OCI-M1 (cell line): ENCODE measurements at places on chromosomes 2 and 18.

DNA sequence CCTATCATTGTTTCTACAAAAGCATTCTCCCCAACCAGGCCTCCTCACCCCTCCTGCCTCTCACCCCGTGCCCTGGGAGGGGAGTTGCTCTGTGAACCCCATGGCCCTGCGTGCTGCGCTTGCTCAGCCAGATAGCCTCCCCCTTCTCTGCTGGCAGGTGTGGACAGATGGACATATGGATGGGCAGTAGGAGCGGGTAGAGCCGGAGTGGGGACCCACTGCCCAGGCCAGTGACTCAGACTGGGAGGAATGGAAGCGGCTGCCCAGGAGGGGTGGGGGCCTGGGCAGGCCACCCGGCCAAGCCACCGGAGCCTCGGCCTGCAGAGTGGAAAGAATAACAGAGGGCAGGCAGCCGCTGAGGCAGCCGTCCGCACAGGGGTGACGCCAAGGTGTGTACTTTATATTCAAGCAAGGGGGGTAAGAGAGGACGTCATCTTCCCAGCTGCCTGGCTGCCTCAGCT is 8.7 kb downstream of the CYP26B1 start:
- DNase-seq, result no peak

DNA sequence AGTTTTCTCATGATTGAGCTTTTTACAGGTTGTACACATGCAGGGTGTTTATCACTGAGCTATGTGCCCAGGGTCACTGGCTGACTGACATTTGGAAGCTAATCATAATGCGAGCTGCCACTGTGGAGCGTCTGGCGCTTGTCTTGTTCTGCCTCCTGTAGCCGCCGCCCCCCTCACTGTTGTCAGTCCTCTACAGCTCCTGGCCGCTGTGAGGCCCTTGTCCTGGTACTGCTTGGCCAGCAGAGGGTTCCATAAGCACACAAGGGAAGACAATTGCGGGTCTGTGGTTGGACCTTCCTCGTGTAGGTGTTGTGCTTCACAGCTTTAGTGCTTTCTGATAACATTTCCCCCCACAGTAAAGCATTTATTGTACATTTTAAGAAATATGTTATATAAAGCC is 105.6 kb upstream of the LDLRAD4 start:
- no peak for DNase-seq

- DNase-seq, result peak; percentile 12
These were observed 80.9 kb upstream of the FOSL2 start for GRCh38 chr2:28311660-28312249.

- DNase-seq, result no peak
These were observed 24.6 kb downstream of the INSIG2 start for GRCh38 chr2:118112771-118113334.

DNA sequence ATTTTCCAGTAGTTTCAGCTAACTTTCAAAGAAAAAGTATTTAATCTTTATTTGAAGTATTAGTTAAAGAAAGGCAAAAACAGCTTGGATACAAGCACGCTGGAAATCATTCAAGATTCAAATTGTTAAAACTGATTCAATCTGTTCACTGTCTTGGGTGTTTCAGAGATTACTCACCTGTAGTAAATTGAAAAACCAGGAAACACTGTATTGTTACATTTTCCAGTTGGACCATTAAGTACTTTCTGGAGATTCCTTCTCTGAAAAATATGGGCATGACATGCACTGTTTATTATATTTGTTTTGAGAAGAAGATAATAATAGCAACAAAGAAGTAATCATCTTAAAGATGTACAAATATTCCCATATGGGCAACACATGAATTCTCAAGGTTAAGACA is 196.1 kb downstream of the UBE2E3 start:
- no peak for DNase-seq

DNA sequence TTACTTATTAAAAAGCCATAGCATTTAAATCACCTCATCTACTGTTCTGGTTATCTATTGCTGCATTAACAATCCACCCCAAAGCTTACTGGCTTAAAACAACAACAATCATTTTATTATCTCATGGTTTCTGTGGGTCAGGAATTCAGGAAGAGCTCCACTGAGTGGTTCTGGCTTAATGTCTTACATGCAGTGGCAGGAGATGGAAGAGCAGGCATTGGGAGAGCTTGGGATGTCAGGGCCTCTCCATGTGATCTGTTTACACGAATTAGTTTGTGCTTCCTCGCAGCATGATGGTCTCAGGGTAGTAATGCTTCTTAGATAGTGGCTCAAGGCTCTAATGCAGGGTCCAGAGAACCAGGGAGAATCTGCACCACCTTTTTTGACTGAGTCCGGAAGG is 14.4 kb upstream of the REL start:
- DNase-seq, result no peak

- no peak for DNase-seq
These were observed 163.1 kb downstream of the TTC32 start for GRCh38 chr2:19738707-19739106.
